Stimulated activated CD8-positive, alpha-beta memory T cell treated with anti-CD3 and anti-CD28 coated beads, Interleukin-7, amount 100 ng/mL, for 1 hour (primary cell): ENCODE measurements at places on chromosomes 1 and 21.

GRCh38 chr21:29221253-29221744, 77.4 kb upstream of the BACH1 start:
- no peak for DNase-seq

DNA sequence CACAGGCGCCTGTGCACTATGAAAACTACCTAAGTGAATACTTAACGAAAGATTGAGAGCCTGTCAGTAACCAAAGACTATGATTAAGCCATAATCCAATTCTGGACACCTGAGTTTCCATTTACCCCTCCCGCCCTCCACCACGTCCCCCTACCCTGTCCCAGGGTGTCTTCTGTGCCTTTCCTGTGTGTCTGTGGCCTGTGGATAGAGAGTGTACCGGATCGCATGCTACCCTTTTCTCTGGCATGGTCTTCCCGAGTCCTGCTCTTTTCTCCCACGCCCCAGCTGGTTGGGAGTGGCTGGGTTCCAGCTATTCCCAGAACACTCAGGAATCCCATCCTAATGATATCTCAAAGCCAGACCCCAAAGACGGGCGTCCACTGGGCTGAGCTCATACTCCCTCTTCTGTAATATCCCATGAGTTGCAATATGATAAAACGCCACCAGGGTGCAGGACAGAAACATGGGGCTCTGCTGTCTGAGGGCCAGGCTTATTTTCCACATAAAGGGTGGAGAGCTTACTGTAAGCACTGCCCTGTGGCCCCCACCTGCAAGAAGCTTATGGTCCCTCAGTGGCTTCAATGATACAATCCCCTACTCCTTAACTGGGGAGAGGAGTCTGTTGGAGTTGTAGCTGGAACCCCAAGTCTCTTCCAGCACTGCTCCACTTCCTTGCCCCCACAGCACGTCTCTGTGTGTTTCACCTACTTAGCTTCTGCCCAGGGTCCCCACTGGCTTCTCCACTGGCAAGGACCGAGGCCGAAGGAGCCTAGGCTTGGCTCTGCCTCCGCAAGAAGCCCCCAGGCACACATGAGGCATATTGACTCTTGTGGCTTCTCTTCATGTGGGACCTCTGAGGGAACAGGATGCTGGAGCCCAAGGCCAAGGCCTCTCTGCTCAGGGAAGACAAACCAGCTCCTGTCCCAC, 17.6 kb upstream of the ALX3 start:
- DNase-seq: no peak

- no peak for DNase-seq
Measured at GRCh38 chr1:116390195-116390594, 17.2 kb downstream of the ATP1A1 start.

- peak; percentile 37 for DNase-seq
Measured at GRCh38 chr1:212012034-212012740, 23.2 kb downstream of the INTS7 start.

- DNase-seq: no peak
Measured at GRCh38 chr1:68225781-68226180, 6.5 kb downstream of the WLS start.

GRCh38 chr1:61202854-61203598, 120.7 kb downstream of the NFIA start:
- DNase-seq: no peak

GRCh38 chr1:24505816-24506215, 3.2 kb downstream of the RCAN3 start:
- DNase-seq: no peak
